ENCODE measurements at places on chromosomes 5 and 9.
A peak's percentile ranks its signal among the peaks of the same experiment; 100 is the strongest.

GRCh38 chr9:137781906-137782585, 95.5 kb upstream of the CACNA1B start:
- DNase-seq = no peak

DNA sequence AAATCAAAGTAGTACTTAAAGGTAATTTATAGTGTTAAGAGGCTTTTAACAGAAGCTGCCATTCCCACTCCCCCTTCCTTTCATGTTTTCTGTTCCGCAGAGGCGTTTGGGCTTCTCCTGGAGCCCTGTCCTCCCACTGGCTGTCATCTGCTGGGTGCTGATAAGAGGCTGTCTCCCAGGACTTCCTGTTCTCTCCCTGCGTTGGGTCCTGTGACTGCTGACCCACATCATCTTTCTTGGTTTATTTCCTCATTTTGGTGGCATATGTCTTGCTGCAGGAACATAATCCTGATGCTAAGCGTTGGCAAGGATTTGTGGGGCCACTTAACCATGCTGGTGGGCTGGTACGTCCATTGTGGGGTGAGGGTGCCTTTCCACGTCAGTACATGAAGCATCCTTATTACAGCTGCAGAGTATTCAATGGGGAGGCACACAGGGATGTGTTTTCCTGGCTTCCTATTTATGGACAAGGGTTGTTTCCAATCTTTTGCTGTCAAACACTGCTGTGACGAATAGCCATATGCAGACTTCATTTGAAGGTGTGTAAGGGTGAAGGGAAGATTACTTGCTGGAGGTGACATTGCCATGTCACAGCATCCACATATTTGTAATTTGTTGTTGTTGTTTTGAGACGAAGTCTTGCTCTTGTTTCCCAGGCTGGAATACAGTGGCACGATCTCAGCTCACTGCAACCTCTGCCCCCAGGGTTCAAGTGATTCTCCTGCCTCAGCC, 22.3 kb upstream of the RNF130 start:
- DNase-seq = no peak

DNA sequence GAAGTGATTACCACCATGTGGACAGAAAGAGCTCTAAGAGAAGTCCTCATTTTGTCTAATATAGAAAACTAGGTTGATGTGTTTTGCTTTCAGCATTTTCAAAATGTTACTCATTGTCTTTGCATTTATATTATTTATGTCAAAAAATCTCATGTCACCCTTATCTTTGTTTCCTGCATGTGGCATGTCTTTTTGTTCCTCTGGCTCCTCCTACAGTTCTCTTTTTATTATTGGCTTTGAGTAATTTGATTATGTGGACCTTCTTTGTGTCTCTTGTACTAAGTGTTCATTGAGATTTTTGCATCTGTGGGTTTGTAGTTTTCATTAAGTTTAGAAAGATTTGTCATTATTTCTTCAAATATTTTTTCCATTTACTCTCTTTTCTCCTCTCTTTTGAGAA, 58.8 kb downstream of the GNG10 start:
- DNase-seq = no peak

DNA sequence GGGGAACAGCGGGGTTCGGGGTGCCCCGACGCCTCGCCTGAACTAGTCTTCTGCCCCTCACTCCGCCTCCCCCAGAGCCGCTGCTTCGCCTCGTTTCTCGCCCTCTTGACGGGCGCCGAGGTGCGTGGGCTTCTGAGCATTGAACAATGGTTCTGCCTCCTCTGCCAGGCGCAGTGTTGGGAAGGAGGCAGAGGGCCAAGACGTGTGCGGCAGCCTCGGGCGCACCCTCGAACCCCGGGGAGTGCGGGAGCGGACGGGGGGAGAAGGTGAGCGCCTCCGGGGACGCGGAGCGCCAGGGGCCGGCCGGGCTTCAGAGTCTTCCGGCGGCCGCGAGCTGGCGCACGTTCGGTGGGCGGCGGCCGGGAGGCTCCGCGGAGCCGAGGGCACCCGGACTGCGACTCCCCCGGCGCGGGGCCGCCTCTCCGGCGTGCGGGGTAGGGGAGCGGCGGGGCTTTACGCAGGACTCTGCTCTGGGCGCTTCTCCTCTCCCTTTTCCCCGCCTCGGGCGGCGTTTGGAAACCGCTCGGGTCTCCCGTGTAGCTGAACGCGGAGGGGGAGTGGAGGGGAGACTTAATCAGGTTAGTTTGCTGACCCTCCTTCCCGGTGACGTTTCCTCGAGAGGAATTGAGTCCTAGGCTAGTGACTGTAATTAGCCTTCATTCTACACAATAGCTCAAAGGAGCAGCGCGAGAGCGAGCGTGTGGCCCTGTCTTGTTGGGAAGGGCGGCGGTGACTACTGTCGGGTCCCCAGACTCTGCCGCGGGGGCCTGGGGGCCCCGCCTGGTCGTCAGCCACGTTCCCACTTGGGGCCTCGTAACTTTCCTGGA, 1.1 kb downstream of the VLDLR start:
- DNase-seq = no peak

DNA sequence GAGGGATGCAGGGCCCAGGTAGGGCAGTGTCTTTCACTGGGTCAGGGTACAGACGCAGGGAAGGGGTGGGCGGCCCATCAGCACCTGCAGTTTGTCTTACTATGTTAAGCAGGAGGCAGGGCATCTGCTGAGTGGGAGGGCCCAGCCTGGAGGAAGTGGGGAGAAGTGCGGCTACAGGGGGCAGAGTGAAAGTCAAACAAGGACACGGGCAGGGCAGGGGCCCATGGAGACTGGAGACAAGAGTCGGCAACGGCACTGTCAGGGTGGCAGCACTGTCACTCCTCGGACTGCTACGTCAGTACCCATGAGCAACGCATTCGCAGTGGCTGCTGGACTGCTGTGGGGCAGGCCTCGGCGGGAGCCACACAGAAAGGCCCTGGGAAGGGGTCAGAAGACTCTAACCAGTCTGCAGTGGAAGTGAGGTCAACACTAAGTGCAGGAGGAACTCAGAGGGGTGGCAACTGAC, 19.7 kb downstream of the CAMSAP1 start:
- no peak for DNase-seq

GRCh38 chr9:3721096-3721495, 195.3 kb upstream of the RFX3 start:
- DNase-seq = no peak

DNA sequence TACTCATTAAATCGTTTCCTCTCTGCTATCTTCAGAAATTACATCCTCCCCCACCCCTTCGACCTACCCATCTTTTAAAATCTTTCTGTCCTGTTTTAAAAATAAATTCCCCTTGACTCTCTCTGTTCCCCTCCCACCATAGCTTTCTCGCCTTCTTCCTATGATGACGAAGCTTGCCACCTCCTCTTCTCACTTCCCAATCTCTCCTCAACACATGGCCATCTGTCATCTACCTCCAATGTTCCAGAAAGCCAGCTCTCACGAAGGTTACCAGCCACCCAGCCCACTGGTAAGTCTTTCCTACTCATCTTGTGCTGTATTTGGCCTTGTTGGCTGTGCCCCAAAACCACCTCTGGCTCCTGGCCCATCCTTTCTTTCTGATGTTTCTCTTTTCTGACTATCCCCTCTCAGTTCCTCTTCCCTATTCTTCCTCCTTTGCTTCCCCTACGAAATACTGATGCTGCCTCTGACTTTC, 346.3 kb downstream of the ENC1 start:
- DNase-seq = no peak

DNA sequence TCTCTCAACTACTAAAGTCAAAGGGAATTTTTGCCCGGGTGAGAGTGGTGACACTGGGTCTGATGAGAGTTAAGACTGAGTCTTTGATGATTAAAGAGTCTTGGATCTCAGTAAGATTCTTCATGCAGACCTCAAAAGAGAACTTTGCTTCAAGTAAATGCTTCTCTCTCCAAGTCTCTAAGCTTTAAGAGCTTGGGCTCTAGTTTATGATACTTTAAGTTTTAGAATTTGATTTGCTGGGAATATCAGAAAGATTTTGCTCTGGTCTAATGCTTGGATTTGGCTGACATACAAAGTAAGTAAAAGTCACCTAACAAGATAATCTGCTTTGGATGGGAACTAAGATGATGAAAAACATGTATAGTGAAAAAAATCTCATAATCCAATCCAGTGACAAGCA, 566.3 kb downstream of the MAT2B start:
- DNase-seq = no peak

DNA sequence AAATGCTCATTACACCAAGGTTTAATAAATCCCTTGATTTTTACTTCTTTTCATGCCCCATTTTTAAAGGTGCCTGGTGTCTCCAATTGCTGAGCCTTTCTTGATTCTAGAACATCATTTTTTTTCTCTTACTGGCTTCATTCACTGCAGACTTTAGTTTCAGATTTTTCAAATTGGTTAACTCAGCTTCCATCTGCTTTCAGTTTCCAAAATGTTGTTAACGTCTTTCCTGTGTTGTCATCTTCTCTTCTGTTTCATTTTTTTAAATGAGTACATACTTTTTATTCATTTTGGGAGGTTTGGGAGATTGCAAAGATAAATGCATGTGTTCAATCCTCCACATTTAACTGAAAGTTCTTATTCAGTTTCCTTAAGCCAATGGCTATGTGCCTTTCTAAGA, 126.4 kb upstream of the CCNG1 start:
- DNase-seq = no peak

- peak; percentile 59 for DNase-seq
These were observed 319.2 kb downstream of the GADD45G start for GRCh38 chr9:89923961-89924504.

DNA sequence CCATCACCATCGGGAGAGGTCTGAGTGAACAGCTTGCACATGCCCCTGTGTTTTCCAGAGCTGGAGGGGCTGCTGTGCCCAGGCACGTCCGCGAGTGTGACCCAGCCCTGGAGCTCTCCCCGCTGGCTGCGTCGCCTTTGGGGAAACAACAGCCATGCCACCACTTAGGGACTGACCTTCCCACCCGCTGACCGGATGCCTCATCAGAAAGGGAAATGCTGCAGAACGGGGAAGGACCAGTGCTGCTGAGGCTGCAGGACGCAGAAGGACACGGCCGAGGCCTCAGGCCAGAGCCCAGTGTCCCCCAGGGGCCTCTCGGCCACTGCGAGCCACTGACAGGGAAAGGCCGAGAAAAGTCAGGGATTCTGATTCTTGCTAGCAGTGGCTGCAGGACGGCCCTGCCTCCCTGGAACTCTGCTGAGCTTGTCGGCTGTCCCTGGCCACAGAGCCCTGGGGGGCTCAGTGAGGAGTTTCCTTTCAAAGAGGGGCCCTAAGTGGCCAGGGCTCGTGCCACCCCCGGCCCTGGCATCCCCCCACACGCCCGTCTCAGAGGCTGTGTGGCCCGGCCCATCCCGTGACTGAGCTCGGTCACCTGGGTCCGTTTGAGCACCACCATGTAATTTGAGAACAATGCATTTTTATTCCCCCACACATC, 130.8 kb downstream of the ZNF354C start:
- DNase-seq = no peak

DNA sequence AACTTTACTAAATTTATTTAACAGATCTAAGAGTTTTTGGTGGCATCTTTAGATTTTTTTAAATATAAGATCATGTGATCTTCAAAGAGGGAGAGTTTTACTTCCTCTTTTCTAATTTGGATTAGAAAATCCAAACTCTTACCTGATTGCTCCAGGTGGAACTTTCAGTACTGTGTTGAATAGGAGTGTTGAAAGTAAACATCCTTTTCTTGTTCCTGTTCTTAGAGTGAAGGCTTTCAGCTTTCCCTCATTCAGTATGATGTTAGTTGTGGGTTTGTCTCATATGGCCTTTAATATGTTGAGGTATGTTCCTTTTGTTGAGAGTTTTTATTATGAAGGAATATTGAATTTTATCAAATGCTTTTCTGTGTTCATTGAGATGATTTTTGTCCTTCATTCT, 650.0 kb upstream of the SGCD start:
- DNase-seq = no peak

- DNase-seq = no peak
These were observed 87.4 kb upstream of the SH3PXD2B start for GRCh38 chr5:172541773-172542136.

DNA sequence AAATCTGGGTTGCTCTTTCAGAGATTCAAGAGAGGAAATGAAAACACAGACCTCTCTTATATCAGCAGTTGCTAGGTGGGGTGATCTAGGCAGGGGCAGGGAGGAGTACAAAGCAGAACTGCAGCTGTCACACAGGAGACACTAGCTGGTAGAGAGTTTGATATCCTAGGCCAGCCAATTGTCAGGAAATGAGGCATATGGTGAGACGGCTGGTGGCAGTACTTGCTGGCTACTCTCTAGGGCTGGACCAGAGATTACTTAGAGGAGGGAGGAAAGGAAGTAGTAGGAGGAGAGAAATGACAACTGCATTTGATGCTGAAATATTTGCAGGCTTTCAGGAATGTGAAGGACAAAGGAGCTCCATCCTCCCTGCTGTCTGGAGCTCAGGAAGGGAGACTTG, 113.8 kb downstream of the TRIM32 start:
- no peak for DNase-seq

DNA sequence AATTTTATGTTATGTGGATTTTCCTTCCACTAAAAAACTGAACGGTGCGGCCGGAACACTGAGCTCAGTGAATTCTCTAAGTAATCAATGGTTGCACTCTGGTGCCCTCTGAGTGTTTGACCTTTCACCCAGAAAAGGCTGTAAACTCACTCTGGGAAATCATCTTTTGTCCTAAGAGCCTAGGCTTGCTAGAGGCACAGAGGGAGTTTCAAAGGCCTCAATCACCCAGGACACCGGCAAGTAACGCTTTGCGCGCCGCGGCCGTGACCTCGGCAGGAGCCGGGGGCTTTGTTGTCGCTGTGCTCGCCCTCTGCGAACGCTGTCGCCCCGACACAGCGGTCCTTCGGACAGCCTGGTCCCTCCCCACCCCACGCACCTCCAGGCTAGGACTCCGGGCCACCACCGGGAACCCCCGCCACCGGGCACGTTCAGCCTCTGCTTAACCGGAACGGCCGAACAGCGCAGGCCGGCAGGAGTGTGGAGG, 703 bp downstream of the ISCA1 start:
- peak; percentile 10 for DNase-seq
